ENCODE measurements at places on chromosomes 13 and 19.

GRCh38 chr13:27379694-27380641 is 44.5 kb upstream of the GTF3A start:
- H3K27me3 ChIP-seq = peaks cover 5% of the 10 kb centered on the region
- no peaks in the 10 kb centered on the region for H3K36me3 ChIP-seq
- no peaks in the 10 kb centered on the region for H3K4me1 ChIP-seq
- H3K4me3 ChIP-seq = no peak overlapping the region

DNA sequence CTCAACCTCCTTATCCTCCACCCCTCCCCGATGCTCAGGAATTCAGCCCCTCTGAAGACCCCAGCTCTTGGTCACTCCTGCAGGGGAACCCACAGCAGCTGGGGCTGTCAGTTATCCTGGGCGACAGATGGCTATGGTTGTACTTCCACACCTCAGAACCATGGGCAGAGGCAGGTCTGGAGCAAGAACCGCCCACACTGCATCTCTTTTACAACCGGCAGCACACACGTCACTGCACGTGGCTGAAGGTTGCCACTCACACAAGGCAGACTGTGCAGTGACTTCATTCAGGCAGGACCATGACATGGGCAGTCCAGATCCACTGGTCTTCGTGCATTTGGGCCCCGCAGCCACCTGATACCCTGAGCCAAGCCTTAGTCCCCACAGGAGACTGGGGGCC is 21.5 kb upstream of the SDHAF1 start:
- no peak overlapping the region for H3K27ac ChIP-seq
- no peak for DNase-seq
- no peaks in the 10 kb centered on the region for H3K27me3 ChIP-seq
- H3K36me3 ChIP-seq = no peaks in the 10 kb centered on the region
- H3K4me3 ChIP-seq = no peak overlapping the region

DNA sequence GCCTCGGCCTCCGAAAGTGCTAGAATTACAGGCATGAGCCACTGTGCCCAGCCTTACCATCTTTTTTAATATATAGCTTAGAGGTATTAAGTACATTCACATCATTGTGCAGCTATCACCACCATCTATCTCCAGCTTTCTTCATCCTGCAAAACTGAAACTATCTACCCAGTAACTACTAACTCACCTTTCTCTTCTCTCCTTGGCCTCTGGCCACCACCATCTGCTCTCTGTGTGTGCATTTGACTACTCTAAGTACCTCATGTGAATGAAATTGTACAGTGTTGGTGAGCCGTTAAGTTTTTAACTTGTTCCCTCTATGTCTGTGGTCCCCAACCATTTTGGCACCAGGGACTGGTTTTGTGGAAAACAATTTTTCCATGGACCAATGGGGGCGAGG is 56.1 kb downstream of the CDK8 start:
- no peaks in the 10 kb centered on the region for H3K36me3 ChIP-seq
- H3K4me1 ChIP-seq = no peaks in the 10 kb centered on the region
- H3K4me3 ChIP-seq = no peak overlapping the region
- no peak for DNase-seq
- H3K27me3 ChIP-seq = no peaks in the 10 kb centered on the region

GRCh38 chr19:55621673-55622231 is 2.6 kb downstream of the ZNF784 start:
- DNase-seq = no peak
- peaks cover 47% of the 10 kb centered on the region for H3K4me1 ChIP-seq
- no peak overlapping the region for H3K27ac ChIP-seq
- no peaks in the 10 kb centered on the region for H3K27me3 ChIP-seq

DNA sequence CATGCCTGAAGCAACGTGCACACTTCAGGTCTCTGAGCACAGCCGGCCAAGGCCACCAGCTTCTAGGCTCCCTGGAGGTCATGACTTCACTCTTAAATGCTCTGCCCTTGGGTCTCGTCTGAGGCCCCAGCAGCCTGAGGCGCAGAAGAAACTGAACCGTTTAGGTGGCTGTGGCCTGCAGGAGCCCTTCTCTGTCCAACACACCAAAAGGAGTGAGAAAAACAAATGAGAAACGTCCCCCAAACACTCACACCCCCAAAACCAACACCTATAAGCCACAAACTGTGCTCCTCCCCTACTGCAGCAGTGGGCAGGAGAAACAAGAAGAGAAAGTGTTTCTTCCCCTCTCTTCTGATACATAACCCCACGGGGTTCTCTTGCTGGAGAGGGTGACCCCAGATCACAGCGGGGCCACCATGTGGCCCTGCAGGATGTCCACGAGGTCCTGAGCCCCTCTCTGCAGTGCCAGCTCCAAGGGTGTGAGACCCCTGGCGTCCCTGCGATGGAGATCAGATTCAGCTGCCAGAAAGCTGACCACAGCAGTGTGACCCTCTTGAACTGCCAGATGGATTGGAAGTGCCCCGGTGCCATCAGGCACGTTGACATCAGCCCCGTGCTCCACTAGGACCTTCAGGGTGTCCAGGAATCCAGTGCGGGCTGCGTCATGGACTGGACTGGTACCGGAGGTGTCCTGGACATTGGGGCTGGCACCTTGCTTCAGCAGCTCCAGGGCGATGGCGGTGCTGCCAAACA is 1.0 kb upstream of the KRI1 start:
- peaks cover 56% of the 10 kb centered on the region for H3K4me1 ChIP-seq
- peaks cover 20% of the 10 kb centered on the region for H3K36me3 ChIP-seq
- H3K27ac ChIP-seq = peak overlapping the region; percentile 76
